MCF 10A (cell line): ENCODE measurements at places on chromosomes 4 and X. TPM values are rescaled to one million over a fixed set of nuclear protein-coding genes. Genes with fewer than 3 reads are reported as not detected.

- DNase-seq, result peak; percentile 20
- no peak overlapping the region for H3K4me3 ChIP-seq
- no peak overlapping the region for H3K27ac ChIP-seq
- peaks cover 3% of the 10 kb centered on the region for H3K27me3 ChIP-seq
Measured at GRCh38 chrX:153423652-153424051, 12.4 kb downstream of the ZFP92 start.

Gene SMIM9
- total RNA-seq, result not detected in 2 replicates

- DNase-seq, result no peak
- H3K27ac ChIP-seq, result no peak overlapping the region
- H3K4me3 ChIP-seq, result no peak overlapping the region
Measured at GRCh38 chr4:186761393-186761792, 37.7 kb upstream of the FAT1 start.

- no peaks in the 10 kb centered on the region for H3K36me3 ChIP-seq
- H3K4me1 ChIP-seq, result peaks cover 10% of the 10 kb centered on the region
- no peak for DNase-seq
- no peak overlapping the region for H3K4me3 ChIP-seq
- no peak overlapping the region for H3K27ac ChIP-seq
Measured at GRCh38 chr4:108334031-108334430, 165.3 kb upstream of the LEF1 start.

GRCh38 chr4:72084587-72085011 is 52.8 kb downstream of the NPFFR2 start:
- H3K4me1 ChIP-seq, result no peaks in the 10 kb centered on the region
- no peaks in the 10 kb centered on the region for H3K27me3 ChIP-seq
- no peak overlapping the region for H3K4me3 ChIP-seq
- no peaks in the 10 kb centered on the region for H3K36me3 ChIP-seq
- H3K27ac ChIP-seq, result no peak overlapping the region
- DNase-seq, result no peak

GRCh38 chr4:186765138-186765537 is 41.5 kb upstream of the FAT1 start:
- peak; percentile 95 for DNase-seq
- peak overlapping the region; percentile 88 for H3K27ac ChIP-seq
- no peaks in the 10 kb centered on the region for H3K27me3 ChIP-seq
- peaks cover 27% of the 10 kb centered on the region for H3K4me1 ChIP-seq
- H3K36me3 ChIP-seq, result no peaks in the 10 kb centered on the region
- peak overlapping the region; percentile 60 for H3K4me3 ChIP-seq

Gene PHEX
- 0.69 and 0.89 TPM in 2 replicates for total RNA-seq

GRCh38 chr4:113639326-113639725 is 122.2 kb downstream of the CAMK2D start:
- no peak overlapping the region for H3K4me3 ChIP-seq
- no peak for DNase-seq
- H3K27me3 ChIP-seq, result no peaks in the 10 kb centered on the region
- H3K36me3 ChIP-seq, result no peaks in the 10 kb centered on the region
- H3K4me1 ChIP-seq, result peaks cover 20% of the 10 kb centered on the region
- H3K27ac ChIP-seq, result no peak overlapping the region
